Spleen (tissue), 13 donors: ENCODE measurements at places on chromosomes 1 and 21. TPM values are rescaled to one million over a fixed set of nuclear protein-coding genes. Genes with fewer than 3 reads are reported as not detected.

Gene TCEANC2
- 6.8 TPM for total RNA-seq

Gene DCDC2B
- not detected for total RNA-seq

Gene GBP6
- total RNA-seq, result 0.30 TPM

Gene PPP1R15B
- 73.1 TPM for total RNA-seq

Gene OVAAL
- not detected for total RNA-seq

Gene NBPF10
- 7.1 TPM for total RNA-seq

Gene UFC1
- 64.0 TPM for total RNA-seq

Gene ZBTB8B
- total RNA-seq, result not detected

Gene ELAVL4
- not detected for total RNA-seq

Gene TMCO1
- total RNA-seq, result 53.5 TPM

Gene KRTAP19-1
- not detected for total RNA-seq

Gene COL8A2
- 19.4 TPM for total RNA-seq

Gene RAP1A
- 113 TPM for total RNA-seq

Gene HSPB7
- 1.8 TPM for total RNA-seq

Gene POTED
- total RNA-seq, result not detected

Gene ARHGAP29
- total RNA-seq, result 93.7 TPM

DNA sequence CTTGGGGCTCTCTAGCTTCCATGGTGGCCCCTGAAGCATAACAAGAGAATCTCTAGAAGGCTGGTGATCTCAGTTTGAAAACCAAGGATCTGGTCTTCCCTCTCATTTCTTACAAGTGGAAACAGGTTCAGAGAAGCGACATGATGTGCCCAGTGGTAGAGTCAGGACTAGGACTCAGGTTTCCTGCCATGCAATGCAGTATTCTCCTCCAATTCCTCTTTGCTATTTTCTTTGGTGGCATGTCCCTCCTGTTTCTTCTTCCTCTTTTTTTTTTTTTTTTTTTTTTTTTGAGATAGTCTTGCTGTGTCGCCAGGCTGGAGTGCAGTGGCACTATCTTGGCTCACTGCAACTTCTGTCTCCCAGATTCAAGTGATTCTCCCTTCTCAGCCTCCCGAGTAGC, 195.6 kb upstream of the C1orf105 start:
- no peak overlapping the region for H3K27ac ChIP-seq
- DNase-seq, result no peak
- no peaks in the 10 kb centered on the region for H3K4me1 ChIP-seq
- no peaks in the 10 kb centered on the region for H3K36me3 ChIP-seq
- H3K4me3 ChIP-seq, result no peak overlapping the region

DNA sequence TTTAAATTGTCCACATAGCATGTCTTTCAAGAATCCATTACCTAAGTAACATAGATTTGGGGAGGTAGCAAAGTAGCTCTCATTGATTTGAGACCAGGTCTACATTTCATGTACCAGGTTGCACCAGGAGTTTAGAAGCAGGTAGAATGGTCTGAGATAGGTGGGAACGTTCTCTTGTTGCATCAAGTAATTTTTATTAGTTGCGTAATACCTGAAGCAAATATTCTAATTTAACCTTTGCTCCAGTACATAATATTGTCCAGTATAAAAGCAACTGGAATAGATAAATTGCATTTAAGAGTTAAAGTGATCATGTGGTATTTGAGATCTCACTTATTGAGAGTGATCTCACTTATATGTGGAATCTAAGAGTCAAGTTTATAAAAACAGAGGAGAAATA, 597.1 kb upstream of the PRMT6 start:
- no peaks in the 10 kb centered on the region for H3K4me1 ChIP-seq
- no peak for DNase-seq
- H3K36me3 ChIP-seq, result no peaks in the 10 kb centered on the region
- no peak overlapping the region for H3K27ac ChIP-seq
- no peaks in the 10 kb centered on the region for H3K27me3 ChIP-seq

GRCh38 chr1:58699011-58699762, 675 bp downstream of the MYSM1 start:
- peaks cover 7% of the 10 kb centered on the region for H3K36me3 ChIP-seq
- H3K4me1 ChIP-seq, result peaks cover 15% of the 10 kb centered on the region
- peak overlapping the region; percentile 76 for H3K4me3 ChIP-seq
- no peaks in the 10 kb centered on the region for H3K27me3 ChIP-seq
- H3K27ac ChIP-seq, result peak overlapping the region; percentile 88

DNA sequence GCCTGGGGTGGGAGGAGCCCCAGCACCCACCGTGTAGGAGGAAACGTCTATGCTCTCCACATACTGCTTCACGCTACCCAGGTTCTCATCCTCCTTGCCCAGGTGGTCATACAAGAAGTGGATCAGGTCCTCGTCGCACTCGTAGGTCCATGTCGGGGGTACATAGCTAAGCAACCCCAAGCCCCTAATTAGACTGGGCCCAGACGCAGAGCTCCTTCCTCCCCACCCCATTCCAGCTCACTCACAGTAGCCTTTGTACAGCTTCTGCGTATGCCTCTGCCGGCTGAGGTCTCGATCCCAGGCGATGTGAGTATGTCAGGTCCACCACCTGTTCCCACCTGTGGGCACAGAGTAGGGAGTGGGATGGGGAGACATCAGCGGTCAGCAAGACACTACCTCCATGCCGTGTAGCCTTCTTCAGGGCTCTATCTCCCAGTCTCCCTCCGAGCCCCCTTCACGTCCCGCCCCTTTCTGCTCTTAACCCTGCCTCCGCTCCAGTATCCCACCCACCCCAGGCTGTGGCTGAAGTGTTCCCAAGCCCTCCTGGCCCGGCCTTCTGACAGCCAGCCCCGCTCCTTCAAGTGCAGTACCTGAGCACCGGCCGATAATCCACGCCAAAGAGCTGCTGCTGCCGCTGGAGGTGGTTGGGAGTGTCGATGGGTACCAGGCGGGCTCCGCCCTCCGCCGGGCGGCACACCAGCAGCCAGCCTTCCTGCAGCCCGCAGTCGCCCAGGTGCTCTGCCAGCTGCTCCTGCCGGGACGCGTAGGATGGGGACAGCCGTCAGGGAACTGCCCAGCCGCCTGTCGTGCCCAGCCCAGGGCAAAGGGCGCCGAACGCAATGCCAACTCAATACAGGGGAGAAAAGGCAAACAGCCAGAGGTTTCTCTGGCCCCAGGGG, 919 bp downstream of the HECTD3 start:
- DNase-seq, result peak; percentile 82
- H3K27me3 ChIP-seq, result no peaks in the 10 kb centered on the region
- H3K36me3 ChIP-seq, result peaks cover 62% of the 10 kb centered on the region
- peak overlapping the region; percentile 100 for H3K4me3 ChIP-seq
- peak overlapping the region; percentile 88 for H3K27ac ChIP-seq

DNA sequence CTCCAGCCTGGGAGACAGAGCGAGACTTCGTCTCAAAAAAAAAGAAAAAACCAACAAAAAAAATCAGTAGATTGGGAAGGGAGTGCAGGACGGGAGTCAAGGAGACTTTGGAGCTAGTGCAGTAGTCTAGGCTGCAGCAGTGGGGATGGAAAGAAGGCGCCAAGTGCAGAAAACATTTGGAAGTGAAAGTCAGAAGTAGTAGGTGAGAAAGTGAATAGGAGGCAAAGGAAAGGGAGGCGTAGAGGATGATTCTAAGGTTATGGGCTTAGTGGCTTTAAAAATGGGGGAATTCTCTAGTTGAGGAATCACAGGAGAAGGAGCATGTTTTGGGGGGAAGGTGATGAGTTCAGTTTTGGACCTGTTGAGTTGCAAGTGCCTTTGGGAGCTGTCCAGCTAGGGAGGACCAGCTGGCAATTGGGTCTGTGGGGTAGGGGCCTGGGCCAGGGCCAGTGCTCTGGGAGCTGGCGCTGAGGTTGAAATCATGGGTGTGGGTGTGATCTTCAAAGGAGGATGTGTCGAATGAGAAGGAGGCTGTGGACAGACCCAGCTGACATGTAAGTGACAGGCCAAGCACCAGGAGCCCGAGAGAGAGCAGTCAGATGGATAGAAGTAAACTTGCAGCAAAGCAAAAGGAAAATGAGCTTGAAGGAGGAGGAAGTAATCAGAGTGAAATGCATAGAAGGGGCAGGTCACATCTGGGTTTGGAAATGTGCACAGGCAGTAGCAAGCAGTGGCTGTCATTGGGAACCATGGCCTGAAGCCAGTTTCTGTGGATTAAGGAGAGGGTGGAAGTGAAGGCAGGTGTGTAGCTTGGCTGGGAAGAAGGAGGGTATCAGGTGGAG, 15.8 kb downstream of the TMCC2 start:
- H3K4me1 ChIP-seq, result peaks cover 2% of the 10 kb centered on the region
- no peak overlapping the region for H3K27ac ChIP-seq
- H3K36me3 ChIP-seq, result no peaks in the 10 kb centered on the region
- DNase-seq, result peak; percentile 56
- no peaks in the 10 kb centered on the region for H3K27me3 ChIP-seq
- H3K4me3 ChIP-seq, result no peak overlapping the region

DNA sequence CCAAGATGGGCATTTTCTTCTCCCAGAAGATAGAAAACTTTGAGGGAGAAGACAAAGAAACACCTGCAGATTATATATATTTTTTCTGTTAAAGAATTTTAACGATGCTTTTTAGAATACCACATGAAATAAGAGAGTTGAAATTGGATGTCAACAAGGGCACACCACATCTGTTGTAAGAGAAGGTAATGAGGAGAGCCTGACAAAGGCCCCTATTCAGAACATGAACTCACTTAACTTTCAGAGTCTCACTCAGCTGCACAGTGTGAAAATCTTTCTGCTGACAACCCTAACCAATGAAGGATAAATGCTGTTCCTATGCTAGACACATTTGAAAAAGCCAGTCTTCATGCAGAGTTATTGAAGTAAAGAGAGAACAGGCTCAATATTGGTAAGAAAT, 7.3 kb downstream of the KRTAP22-2 start:
- H3K36me3 ChIP-seq, result no peaks in the 10 kb centered on the region
- no peaks in the 10 kb centered on the region for H3K27me3 ChIP-seq
- H3K4me1 ChIP-seq, result no peaks in the 10 kb centered on the region
- H3K27ac ChIP-seq, result no peak overlapping the region
- no peak for DNase-seq

DNA sequence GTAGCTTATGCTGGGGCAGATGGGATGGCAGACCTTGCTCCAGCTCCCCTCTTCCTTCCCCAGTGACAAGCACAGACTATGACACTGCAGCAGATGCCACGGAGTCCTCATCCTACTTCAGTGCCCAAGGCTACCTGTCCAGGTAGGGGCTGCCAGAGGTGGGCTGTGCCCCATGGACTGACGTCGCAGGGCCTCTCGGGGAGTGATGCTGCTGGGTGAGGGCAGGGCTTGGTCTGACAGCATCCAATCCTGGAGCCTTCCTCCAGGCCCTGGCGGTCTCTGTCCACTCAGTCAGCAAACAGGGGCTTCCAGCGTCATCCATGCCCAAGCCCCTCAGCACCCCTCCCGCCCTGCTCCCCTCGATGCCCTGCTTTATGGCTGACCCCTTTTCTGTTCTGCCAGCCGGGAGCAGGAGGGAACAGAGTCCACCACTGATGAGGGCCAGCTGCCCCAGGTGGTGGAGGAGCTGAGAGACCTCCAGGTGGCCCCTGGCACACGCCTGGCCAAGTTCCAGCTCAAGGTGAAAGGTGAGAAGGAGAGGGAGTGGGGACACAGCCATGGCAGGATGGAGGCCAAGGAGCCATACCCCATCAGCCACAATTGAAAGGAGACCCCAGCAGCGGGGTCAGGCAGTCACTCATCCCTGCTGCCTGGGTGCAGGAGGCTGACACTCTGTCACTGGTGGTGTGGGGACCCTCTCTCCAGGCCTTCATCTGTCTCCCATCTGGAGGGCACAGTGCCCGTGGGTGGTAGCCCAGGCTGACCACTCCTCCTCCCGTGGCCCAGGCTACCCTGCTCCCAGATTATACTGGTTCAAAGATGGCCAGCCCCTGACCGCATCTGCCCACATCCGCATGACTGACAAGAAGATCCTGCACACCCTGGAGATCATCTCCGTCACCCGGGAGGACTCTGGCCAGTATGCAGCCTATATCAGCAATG, 73.6 kb downstream of the TRIM11 start:
- no peaks in the 10 kb centered on the region for H3K27me3 ChIP-seq
- H3K27ac ChIP-seq, result no peak overlapping the region
- DNase-seq, result no peak

DNA sequence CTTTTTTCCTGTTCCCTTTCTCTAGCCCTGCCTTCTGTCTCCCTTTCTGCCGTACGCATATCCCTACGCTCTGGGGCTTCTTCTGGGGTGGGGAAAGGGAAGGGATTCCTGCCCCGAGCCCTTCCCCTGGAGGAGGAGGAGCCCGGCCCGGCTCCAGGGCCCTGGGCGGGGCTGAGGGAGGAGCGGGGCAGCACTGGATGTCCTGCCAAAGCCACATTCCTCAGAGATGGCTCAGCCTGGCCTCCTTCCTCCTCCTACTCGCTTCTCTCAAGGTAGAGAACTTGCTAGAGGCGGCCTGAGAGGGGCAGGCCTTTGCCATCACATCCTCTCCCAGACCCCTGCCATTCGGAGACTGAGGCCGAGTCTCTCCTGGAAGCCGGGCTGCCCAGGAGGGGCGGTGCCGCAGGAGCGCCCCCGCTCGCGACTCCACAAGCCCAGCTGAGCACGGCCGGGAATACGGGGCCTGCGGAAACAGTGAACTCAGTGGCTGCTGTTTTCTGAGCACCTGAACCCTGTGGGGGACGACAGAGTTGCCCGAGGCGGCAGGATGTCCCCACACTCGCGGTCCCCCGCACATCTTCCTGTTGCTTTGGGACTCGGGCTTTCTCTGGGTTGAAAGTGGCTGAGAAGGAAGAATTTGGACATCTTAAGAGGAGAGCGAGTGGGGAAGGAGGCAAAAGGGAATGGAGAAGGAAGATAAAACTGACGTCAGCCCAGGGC, 12.2 kb downstream of the ADAMTSL4 start:
- H3K36me3 ChIP-seq, result no peaks in the 10 kb centered on the region
- peak; percentile 95 for DNase-seq
- H3K27ac ChIP-seq, result peak overlapping the region; percentile 99

DNA sequence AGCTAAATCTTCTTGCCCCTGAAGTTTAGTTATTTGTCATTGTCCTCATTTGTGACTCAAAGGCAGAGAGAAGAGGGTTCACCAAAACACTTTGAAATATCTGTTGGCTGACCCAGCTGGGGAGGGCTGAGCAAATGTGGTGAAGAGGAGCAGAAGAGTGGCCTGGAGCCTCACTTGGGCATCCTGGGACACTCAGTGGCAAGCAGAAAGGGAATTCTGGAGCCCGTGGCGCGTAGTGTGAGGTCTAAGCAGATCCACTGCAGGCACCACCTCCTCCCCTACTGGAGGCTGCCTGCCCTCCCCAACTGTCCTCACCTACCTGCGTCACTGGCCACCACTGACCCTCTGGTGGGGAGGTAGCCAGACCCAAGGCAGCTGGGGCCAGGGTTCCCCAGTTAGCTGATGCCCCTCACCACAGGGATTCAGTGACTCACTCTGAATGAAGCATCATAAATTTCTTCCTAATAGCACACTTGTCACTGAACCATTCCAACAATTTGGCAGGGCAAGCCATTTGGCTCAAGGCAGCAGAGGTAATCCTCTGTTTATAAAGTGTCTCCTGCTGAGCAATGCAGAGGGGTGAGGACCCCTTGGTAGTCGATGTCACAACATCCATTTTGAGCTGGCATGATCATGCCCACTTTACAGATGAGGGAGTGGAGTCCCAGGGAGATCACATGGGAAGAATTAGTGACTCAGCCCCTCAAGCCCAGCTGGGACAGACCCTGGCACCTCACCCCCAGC, 80.3 kb downstream of the NENF start:
- H3K4me3 ChIP-seq, result no peak overlapping the region
- no peaks in the 10 kb centered on the region for H3K36me3 ChIP-seq
- DNase-seq, result no peak
- H3K27ac ChIP-seq, result no peak overlapping the region
- H3K4me1 ChIP-seq, result peaks cover 20% of the 10 kb centered on the region

- DNase-seq, result no peak
- H3K4me1 ChIP-seq, result no peaks in the 10 kb centered on the region
- no peaks in the 10 kb centered on the region for H3K36me3 ChIP-seq
- H3K4me3 ChIP-seq, result no peak overlapping the region
Measured at GRCh38 chr1:100734676-100735075, 15.1 kb downstream of the VCAM1 start.
